Osteoblast (primary cell): ENCODE measurements at places on chromosomes 5 and 9. TPM values are rescaled to one million over a fixed set of nuclear protein-coding genes. Genes with fewer than 3 reads are reported as not detected.

ORM2 gene
- not detected in 2 replicates for total RNA-seq

TICAM2 gene
- 6.9 and 9.1 TPM in 2 replicates for total RNA-seq

TGFBI gene
- total RNA-seq = 1,700 and 2,120 TPM in 2 replicates

FAM221B gene
- total RNA-seq = not detected in 2 replicates

ZNF454 gene
- total RNA-seq = 2.5 and 3.8 TPM in 2 replicates

PLCXD3 gene
- 0.36 TPM in 1 of 2 replicates, not detected in the other for total RNA-seq

PCDHA10 gene
- 0.36 and 0.59 TPM in 2 replicates for total RNA-seq

SREK1IP1 gene
- 9.4 and 10.3 TPM in 2 replicates for total RNA-seq

LHX3 gene
- total RNA-seq = under 0.01 TPM in 1 of 2 replicates, not detected in the other

- H3K27ac ChIP-seq = no peak overlapping the region
- no peaks in the 10 kb centered on the region for H3K36me3 ChIP-seq
- no peak overlapping the region for H3K4me3 ChIP-seq
These were observed 1452.2 kb upstream of the ACO1 start for GRCh38 chr9:30932226-30932625.

DNA sequence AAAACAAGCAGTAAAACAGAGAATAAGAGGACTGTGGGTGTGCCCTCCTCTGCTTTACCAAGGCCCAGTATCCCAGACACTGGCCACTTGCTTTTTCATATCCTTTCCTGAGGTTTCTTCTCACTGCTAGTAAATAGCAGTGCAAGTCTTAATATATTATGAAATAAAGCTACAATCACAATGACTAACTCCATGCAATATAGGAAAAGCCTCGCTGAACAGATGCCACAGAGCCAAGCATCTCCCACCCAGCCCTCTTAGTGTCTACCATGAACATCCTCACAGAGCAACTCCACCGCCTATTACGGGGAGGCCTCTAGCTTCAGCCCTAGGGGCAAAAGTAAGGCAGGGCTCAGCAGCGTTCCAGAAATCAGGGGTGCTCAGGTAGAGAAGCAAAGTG is 130.7 kb upstream of the LHFPL2 start:
- H3K4me1 ChIP-seq = peaks cover 31% of the 10 kb centered on the region
- no peaks in the 10 kb centered on the region for H3K27me3 ChIP-seq
- H3K4me3 ChIP-seq = no peak overlapping the region
- no peaks in the 10 kb centered on the region for H3K36me3 ChIP-seq
- H3K27ac ChIP-seq = peak overlapping the region; percentile 91
- peak; percentile 56 for DNase-seq

DNA sequence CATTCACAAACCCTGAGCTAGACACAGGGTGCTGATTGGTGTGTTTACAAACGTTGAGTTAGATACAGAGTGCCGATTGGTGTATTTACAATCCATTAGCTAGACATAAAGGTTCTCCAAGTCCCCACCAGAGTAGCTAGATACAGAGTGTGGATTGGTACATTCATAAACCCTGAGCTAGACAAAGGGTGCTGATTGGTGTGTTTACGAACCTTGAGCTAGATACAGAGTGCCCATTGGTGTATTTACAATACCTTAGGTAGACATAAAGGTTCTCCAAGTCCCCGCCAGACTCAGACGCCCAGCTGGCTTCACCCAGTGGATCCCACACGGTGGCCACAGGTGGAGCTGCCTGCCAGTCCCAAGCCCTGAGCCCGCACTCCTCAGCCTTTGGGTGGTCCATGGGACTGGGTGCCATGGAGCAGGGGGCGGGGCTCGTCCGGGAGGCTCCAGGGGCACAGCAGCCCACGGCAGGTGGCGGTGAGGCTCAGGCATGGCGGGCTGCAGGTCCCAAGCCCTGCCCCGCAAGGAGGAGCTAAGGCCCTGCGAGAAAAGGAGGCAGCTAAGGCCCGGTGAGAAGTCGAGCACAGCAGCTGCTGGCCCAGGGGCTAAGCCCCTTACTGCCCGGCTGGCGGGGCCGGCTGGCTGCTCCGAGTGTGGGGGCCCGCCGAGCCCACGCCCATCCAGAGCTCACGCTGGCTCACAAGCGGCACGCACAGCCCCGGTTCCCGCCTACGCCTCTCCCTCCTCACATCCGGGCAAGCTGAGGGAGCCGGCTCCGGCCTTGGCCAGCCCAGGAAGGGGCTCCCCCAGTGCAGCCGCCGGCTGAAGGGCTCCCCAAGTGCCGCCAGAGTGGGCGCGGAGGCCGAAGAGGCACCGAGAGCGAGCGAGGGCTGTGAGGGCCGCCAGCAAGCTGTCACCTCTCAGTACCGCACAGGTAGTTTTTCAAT is 1039.2 kb upstream of the CDH9 start:
- H3K27ac ChIP-seq = no peak overlapping the region
- no peaks in the 10 kb centered on the region for H3K27me3 ChIP-seq
- H3K36me3 ChIP-seq = no peaks in the 10 kb centered on the region
- DNase-seq = no peak
- no peaks in the 10 kb centered on the region for H3K4me1 ChIP-seq
- H3K4me3 ChIP-seq = no peak overlapping the region

DNA sequence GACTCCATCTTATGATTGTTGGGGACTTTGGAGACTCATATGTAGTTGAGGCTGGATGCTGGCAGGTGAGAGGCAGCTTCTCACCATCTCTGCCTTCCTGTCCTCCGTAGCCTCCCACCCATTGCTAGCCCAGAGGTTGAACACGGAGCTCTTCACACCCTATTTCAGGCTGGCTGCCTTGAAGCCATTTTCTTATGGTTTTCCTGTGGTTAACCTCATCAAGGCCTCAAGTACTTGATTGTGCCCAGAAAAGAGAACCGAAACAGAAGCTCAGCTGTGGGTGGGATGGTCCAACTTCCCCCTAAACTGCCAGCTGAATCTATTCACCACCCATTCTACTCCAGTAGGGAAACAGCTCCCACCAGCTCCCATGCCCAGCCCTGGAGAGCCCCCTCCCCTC is 102.9 kb downstream of the LIFR start:
- no peak overlapping the region for H3K4me3 ChIP-seq
- DNase-seq = peak; percentile 11
- H3K27ac ChIP-seq = no peak overlapping the region
- H3K36me3 ChIP-seq = peaks cover 56% of the 10 kb centered on the region
- H3K4me1 ChIP-seq = no peaks in the 10 kb centered on the region
- no peaks in the 10 kb centered on the region for H3K27me3 ChIP-seq

GRCh38 chr5:36147681-36148080 is 4.0 kb downstream of the LMBRD2 start:
- H3K4me3 ChIP-seq = no peak overlapping the region
- H3K27me3 ChIP-seq = no peaks in the 10 kb centered on the region
- H3K27ac ChIP-seq = no peak overlapping the region
- H3K4me1 ChIP-seq = peaks cover 13% of the 10 kb centered on the region
- no peaks in the 10 kb centered on the region for H3K36me3 ChIP-seq

DNA sequence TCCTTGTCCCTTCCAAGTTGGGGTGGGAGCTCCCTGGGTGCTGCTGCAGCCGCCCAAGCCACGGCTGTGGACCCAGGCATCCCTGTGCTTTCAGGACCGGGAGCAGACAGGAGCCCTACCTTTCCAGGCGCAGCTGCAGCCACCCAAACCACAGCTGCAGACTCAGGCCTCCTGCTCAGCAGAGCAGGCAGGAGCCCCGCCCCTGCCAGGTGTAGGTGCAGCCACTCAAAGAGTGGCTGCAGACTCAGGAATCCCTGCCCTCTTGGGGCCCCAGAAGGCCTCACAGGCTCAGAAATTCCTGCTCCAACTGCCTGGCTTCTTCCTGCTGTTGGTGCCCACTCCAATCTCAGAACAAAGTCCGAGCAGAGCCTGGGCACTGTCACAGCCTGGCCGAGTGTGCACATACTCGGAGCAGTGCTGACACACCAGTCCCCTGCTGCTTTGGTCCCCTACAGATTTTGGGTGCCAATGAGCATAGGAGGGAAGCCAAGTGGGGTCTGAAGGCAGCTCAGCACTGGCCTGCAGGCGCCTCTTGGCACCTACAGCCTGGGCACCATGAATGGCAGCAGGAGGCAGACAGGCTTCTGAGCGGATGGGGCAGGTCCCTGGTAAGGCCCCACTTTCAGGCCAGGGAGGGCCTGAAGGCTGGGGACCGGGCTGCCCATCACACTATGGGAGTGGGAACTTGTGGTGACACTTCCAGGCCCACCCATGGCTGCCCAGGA is 6.0 kb upstream of the TESK1 start:
- H3K4me3 ChIP-seq = no peak overlapping the region
- no peaks in the 10 kb centered on the region for H3K36me3 ChIP-seq
- no peaks in the 10 kb centered on the region for H3K27me3 ChIP-seq
- peaks cover 11% of the 10 kb centered on the region for H3K4me1 ChIP-seq
- DNase-seq = no peak

- no peak overlapping the region for H3K27ac ChIP-seq
- no peaks in the 10 kb centered on the region for H3K36me3 ChIP-seq
- no peak for DNase-seq
- no peaks in the 10 kb centered on the region for H3K27me3 ChIP-seq
These were observed 65.8 kb downstream of the C5orf15 start for GRCh38 chr5:133902511-133903118.

DNA sequence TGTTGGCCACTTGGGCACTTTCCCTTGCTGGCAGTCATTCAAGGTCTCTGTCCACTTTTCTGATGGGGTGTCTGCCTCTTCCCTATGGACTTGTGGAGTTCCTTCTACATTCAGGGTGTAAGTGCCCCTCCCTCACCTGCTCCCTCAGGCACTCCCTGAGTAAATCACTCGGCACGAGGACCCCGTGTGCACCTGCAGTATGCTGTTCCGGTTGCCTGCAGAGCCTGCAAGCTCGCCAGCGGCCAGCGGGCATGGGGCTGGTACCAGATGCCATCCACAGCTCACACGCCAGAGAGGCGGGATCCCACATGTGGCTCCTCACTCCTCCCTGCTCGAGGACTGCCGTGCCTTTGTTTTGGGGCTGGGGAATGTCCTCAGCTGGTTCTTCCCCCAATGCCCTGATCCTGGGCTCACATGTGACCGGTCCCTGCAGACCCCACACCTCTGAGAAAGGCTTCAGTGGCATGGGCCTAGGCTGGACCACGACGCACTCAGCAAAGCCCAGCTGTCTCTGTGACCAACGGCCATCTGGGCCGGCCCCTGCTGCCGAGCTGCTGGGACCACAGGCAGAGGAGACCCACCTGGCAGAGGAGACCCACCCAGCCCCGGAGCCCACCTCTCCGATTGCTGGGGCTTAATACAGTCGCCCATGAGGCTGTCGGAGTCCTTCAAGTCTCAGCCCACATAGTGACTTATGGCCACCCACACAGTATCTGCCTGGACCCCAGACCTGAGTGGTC is 46.1 kb upstream of the CLPTM1L start:
- no peak overlapping the region for H3K27ac ChIP-seq
- peak; percentile 78 for DNase-seq
- H3K36me3 ChIP-seq = no peaks in the 10 kb centered on the region
- peaks cover 23% of the 10 kb centered on the region for H3K27me3 ChIP-seq

- no peak overlapping the region for H3K27ac ChIP-seq
- H3K4me3 ChIP-seq = no peak overlapping the region
- DNase-seq = peak; percentile 58
- no peaks in the 10 kb centered on the region for H3K36me3 ChIP-seq
- no peaks in the 10 kb centered on the region for H3K27me3 ChIP-seq
These were observed 143.3 kb upstream of the IRX2 start for GRCh38 chr5:2894736-2895135.

GRCh38 chr5:143172739-143173138 is 230.7 kb downstream of the NR3C1 start:
- H3K36me3 ChIP-seq = no peaks in the 10 kb centered on the region
- no peaks in the 10 kb centered on the region for H3K27me3 ChIP-seq
- peak; percentile 42 for DNase-seq
- peaks cover 21% of the 10 kb centered on the region for H3K4me1 ChIP-seq
- no peak overlapping the region for H3K4me3 ChIP-seq

DNA sequence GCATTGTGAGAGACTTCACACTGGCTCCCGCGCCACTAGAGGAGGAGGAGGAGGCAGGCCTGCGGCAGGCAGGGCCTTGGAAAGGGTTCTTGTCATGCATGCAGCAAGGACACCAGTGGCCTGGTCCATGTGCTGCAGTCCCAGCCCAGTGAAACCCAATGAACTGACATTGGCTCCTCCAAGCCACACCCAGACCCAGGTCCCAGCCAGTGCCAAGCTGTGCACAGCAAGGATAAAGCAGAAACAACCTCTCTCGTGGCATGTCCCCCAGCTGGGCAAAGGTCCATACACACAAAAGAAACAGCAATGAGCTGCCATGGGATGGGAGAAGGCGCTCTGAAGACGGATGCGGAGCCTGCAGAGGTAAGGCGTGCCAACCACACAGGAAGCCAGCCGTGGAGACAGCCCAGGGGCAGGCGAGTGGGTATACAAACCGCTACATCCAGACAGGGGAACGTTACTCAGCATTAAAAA is 89.2 kb downstream of the SEMA4D start:
- H3K4me3 ChIP-seq = no peak overlapping the region
- no peaks in the 10 kb centered on the region for H3K27me3 ChIP-seq
- H3K27ac ChIP-seq = no peak overlapping the region
- H3K4me1 ChIP-seq = no peaks in the 10 kb centered on the region

GRCh38 chr5:54927097-54927746 is 58.2 kb downstream of the ESM1 start:
- H3K27me3 ChIP-seq = peaks cover 27% of the 10 kb centered on the region
- H3K27ac ChIP-seq = no peak overlapping the region
- H3K36me3 ChIP-seq = no peaks in the 10 kb centered on the region
- no peaks in the 10 kb centered on the region for H3K4me1 ChIP-seq
- no peak overlapping the region for H3K4me3 ChIP-seq

GRCh38 chr5:119537704-119538103 is 85.4 kb downstream of the HSD17B4 start:
- DNase-seq = no peak
- H3K27me3 ChIP-seq = no peaks in the 10 kb centered on the region
- H3K27ac ChIP-seq = no peak overlapping the region

- DNase-seq = no peak
- H3K36me3 ChIP-seq = no peaks in the 10 kb centered on the region
- no peak overlapping the region for H3K4me3 ChIP-seq
- H3K4me1 ChIP-seq = no peaks in the 10 kb centered on the region
- no peak overlapping the region for H3K27ac ChIP-seq
These were observed 388.3 kb upstream of the CHD1 start for GRCh38 chr5:99317136-99317535.

DNA sequence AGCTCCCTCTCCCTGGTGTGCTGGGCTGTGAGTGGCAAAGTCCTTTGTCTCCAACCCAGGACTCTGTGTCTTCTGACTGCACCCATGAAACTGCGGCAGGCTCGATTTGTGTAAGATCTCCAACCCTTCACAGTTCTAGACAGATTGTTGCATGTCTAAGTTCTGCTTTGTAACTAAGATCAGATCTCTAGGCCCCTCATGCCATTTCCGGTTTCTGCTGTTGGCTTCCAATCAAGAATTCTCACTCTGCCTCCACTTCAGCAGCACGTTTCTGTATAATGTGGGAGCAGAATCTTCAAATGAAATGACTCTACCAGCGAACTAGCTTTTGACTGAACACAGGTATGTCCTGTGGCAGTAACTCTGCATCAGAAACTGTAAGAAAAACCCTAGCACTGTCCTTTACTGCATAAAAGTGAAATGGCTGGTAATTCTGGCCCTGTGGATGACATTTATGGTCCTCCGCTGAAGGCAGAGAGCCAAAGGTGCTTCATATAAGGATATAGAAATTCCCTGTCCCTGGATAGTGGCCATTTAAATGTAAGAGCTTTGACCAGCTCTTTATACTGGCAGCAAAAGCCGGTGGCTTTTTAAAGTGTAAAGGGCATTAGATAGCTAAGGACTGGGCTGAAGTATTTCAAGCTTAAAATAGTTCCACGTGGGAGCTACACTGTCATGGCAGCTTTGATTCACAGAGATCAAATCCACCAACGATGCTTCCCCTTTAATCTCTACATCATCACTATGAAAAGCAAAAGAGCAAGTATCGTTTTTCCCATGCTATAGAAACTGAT is 319.0 kb upstream of the CDH6 start:
- no peaks in the 10 kb centered on the region for H3K4me1 ChIP-seq
- no peaks in the 10 kb centered on the region for H3K27me3 ChIP-seq
- H3K36me3 ChIP-seq = no peaks in the 10 kb centered on the region
- DNase-seq = no peak
- H3K27ac ChIP-seq = no peak overlapping the region

- no peak overlapping the region for H3K27ac ChIP-seq
- H3K27me3 ChIP-seq = no peaks in the 10 kb centered on the region
- no peaks in the 10 kb centered on the region for H3K36me3 ChIP-seq
These were observed 37.4 kb downstream of the WHRN start for GRCh38 chr9:114467910-114468309.
